ENCODE measurements at places on chromosomes 2 and 18.

GRCh38 chr2:147763861-147764260, 81.0 kb upstream of the ACVR2A start:
- DNase-seq: no peak

GRCh38 chr2:227474410-227474809, 2.5 kb downstream of the AGFG1 start:
- no peak for DNase-seq

DNA sequence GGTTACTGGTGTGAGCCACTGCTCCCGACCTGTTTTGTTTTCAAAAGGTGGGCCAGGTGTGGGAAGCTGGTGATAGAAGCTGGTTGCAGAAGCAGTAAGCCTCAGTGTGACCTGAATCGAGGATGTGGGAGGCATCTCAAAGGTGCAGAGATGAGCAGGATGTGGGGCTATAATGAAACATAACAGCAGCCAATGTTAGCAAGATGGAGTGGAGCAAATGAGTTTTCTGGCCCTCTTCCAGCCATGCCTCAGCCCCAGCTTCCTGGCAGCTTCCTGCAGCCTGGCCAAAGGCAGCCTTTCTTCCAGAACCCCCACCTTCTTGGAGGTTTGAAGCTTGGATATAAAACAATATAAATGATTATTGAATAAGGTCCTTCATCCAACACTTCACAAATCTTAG, 184.8 kb downstream of the NCK2 start:
- no peak for DNase-seq

GRCh38 chr18:12034241-12035100, 53.2 kb downstream of the IMPA2 start:
- no peak for DNase-seq

DNA sequence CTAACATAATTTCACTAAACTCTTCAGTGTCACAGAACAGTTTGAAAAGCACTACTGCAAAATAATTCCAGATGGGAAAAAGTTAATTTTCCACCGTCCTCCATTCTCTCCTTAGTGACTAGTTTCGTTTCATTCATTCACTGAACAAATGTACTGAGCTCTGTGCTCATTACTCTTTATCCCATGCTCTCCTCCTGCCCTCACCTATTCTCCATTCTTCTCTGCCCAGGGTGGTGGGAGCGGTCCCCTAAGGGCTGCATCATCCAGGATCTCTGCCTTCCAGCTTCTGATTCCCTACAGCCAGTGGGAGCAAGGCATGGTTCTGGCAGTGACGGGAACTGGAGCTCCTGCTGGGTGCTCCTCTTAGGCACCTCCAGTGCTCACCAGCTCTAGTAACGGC, 133.9 kb upstream of the TLK1 start:
- no peak for DNase-seq

DNA sequence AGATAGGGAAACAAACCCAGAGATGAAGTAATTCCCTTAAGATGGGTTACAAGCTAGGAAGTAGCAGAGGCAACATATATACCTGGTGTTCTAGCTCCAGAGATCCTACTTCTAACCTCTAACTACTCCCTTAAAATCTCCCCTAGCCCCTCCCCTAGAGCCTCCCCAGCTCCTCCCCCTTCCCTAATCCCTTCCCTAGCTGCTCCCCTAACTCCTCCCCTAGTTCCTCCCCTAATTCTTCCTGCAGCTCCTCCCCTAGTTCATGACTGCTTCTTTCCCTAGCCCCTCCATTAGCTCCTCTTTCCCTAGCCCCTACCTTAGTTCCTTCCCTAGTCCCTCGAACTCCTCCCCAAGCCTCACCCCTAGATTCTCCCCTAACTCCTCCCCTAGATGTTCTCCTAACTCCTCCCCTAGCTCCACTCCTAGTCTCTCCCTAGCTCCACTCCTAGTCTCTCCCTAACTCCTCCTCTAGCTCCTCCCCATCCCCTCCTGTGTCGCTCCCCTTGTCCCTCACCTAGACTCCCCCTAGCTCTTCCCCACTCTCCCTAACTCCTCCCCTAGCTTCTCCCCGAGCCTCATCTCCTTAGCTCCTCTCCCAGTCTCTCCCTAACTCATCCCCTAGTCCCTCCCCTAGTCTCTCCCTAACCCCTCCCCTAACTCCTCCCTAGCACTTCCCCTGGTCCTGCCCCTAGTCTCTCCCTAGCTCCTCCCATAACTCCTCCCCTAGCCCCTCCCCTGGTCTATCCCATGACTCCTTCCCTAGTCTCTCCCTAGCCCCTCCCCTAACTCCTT, 108.9 kb downstream of the CD226 start:
- DNase-seq: no peak

GRCh38 chr2:128646691-128647090, 328.0 kb upstream of the HS6ST1 start:
- no peak for DNase-seq

DNA sequence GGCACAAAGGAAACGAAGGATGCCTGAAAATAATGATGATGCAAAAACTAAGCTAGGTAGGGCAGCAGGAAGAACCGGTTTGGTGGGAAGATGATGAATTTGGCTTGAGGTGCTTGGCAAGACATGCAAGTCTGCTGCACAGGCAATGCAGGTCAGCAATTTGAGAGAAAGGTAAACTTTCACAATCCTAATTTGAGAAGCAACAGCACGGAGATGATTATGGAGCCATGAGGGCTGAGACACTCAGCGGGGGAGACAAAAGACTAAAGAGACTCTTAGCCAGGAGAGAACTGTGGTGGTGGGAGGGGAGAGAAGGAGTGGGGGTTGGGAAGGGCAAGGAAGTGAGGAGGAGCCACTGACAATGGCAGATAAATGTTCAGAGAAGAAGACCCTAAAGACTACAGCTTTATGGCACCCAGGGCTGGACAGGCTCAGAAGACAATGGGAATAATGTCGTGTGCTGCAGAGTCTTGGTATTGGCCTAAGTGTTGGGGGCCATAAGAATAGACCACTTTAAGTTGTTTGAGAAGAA, 19.4 kb upstream of the RNF149 start:
- DNase-seq: no peak

DNA sequence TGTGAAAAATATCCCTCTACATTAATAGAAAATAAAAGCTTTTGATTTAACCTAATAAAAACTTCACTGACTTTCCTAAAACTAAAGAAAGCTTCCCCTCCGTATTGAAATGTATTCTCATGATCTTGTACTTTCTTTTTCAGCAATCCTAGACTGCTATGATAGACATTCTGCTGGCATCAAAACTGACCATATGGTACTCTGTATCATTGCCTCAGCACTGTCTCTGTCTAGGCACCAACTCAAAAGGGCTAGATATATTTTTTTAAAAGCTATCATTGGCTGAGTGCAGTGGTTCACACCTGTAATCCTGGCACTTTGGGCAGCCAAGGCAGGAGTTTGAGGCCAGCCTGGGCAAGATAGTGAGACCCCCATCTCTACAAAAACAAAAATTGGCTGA, 32.9 kb downstream of the CDKL4 start:
- no peak for DNase-seq

DNA sequence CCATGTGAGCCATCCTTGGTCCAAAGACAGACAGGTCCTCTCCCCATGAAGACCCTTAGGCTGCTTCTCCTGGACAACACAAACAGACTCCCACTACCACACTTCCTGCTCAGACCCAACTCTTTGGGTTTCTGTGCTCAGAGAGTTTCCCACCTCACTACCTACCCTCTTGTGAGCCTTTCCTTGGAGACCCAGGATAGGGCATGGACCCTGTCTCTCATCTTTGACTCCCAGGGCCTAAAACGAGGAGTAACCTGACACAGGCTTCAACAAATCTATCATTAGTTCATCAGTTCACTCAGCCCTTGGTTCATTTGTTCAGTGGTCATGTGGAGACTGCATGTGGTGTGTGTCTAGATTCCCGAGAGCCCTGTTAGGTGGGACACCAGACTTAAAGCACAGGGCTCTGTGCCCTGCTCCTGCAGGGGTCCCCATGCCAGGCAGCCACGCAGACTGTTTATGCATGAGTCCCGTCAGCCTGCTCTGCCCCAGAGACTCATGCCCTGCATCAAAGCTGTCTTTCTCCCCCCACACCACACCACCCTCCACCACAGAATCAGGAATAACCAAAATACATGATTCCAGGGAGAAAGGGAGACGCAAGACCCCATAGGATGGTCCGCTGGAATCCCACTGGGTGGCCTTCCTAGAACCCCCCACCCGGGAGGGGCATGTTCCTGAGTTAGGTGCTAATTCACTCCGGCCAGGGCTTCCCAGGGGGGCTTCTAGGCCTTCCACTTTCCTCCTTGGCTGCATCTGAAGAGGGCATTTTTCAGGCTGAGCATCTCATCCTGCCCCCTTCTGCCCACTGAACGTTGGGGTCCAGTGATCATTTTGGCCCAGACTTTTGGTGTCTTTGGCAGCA, 100.2 kb upstream of the TEX51 start:
- no peak for DNase-seq

DNA sequence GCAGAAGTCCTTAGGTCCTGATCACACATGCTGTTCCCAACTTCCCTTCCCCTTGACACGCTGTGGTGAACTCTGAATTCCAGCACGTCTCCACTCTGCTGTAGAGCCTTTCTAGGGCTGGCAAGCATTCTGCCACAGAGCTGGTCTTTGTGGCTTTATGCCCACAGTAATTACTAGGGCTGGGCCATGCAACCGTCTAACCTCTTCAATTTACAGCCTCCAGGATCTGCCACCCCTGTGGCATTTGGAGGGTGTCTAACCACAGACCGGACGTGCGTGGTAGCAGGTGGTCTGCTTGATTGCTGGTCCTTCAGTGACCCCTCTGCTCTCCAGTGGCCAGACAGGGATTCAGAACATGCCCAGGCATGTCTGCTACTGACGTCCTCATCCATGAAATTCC, 43.1 kb upstream of the TGFA start:
- DNase-seq: no peak

GRCh38 chr2:30235008-30235655, 3.8 kb downstream of the LBH start:
- DNase-seq: no peak

- peak; percentile 77 for DNase-seq
Measured at GRCh38 chr18:40108596-40108995, 1846.4 kb upstream of the PIK3C3 start.

DNA sequence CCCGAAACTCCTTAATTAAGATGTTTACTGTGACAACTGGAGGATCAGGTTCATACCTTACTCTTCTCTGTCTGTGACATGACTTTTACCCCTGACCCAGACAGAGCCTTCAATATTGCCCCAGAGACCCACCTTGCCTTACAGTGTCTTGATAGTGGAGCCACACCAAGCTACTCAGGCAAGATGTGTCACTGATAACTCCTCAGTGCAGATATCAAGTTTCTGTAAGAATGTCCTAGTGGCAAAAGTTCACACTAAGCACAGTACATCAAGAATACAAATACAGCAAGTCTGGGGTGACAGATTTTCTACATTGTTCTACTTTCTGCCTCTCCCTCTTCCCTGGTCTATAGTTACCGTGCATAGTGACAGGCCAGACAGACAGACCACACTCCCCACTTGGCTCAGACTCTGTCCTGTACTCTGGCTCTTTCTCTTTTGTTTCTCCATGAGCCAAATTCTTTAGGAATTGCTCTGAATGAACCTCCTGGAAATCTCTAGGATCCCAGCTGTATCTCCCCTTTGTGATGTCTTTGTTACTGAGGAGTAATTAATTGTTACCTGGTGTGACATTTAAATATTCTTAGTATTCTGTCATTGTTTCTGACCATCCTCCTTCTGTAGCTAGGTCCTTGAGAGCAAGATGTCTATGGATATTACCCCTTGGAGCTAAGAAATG, 24.1 kb upstream of the APOB start:
- DNase-seq: no peak

Data from NCI-H2171 treated with DMSO at 0.1 percent for 48 hours (cell line).